Liver (tissue), 10 donors: ENCODE measurements at places on chromosomes 1 and 21. TPM values are rescaled to one million over a fixed set of nuclear protein-coding genes. Genes with fewer than 3 reads are reported as not detected.

GRCh38 chr1:188170935-188171334 is 1342.2 kb downstream of the PLA2G4A start:
- DNase-seq, result no peak

DNA sequence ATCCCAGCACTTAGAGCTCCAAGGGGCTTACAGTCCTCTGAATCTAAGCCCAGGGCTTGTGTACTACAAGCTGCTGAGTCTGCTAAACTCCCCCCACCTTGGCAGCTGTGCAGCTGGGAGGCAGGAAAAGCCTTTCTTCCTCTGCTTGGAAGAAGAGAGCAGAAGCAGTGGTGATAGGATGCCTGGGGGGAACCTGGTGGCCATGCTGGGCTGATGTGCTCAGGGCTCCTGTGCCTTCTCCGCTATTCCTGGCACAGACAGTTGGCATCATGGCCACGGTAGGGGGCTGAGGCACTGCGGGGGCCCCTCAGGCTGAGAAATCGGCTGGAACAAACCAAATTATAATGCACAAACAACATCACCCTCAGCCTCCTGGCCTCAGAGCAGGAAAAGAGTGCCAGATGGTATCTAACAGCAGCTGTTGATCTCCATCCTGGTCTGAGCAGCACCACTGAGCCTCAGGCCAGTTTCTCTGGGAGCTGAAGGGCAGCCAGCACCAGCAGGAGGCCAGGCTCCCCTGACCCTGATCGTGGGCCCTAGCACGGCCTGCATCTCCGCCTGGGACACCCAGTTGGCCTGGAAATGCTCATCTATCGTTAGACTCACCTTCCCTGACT is 35.8 kb downstream of the ECE1 start:
- no peak for DNase-seq

- no peak for DNase-seq
Observed at GRCh38 chr1:112727716-112728115, 12.6 kb upstream of the PPM1J start.

DNA sequence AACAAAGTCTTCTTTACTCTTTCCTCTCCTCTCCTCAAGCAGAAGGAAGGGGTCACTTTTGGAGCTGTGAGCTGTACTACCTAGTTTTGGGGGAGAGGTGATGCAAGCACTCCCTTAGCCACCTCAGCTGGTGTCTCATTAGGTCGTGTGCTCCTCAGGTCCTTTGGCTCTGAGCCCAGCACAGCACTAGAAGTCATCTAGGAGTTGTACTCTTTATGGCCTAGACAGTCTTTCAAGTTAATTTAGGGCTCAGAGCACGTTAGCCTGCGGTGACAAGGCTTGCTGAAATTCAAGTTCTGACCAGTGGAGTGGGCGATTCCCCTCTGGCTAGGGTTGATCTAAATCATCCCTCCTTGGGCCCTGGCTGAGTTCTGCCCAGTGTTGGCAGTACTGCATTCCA is 48.0 kb upstream of the WDR26 start:
- DNase-seq, result no peak

The EFNA1 gene
- total RNA-seq, result 180 TPM

- no peak for DNase-seq
Observed at GRCh38 chr21:34887105-34887442, 162.0 kb downstream of the RUNX1 start.

DNA sequence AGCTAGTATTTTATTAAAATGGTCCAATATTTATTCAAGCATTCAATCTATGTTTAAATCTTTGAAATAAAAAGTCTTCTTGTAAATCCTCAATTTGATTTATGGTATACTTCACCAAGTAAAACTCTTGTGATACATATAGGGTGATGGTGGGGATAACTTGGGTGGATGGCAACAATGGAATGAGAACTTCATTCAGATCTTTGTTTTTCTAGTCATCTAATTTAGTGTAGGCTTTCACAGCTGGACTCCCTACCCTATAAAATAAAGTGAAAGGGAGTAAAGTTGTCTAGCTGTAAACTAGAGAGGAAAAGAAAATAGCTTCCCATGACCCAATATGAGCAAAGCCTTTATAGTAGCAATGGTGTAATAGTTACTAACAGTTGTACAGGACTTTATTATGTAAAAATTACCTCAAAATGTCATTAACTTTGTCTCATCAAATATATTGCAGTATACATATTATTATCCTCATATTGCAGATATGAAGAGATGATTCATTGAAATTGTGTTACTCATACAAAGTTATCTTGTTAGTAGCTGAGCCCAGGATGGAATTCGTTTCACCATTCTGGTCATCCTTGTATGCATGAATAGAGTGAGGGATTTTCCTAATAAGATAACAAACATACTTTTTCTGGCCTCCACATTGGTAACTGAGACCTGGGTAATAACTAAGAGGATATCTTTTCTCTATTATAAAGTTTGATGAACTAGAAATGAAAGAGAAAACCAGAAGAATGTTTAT is 1377.7 kb upstream of the ADGRL4 start:
- DNase-seq, result no peak

DNA sequence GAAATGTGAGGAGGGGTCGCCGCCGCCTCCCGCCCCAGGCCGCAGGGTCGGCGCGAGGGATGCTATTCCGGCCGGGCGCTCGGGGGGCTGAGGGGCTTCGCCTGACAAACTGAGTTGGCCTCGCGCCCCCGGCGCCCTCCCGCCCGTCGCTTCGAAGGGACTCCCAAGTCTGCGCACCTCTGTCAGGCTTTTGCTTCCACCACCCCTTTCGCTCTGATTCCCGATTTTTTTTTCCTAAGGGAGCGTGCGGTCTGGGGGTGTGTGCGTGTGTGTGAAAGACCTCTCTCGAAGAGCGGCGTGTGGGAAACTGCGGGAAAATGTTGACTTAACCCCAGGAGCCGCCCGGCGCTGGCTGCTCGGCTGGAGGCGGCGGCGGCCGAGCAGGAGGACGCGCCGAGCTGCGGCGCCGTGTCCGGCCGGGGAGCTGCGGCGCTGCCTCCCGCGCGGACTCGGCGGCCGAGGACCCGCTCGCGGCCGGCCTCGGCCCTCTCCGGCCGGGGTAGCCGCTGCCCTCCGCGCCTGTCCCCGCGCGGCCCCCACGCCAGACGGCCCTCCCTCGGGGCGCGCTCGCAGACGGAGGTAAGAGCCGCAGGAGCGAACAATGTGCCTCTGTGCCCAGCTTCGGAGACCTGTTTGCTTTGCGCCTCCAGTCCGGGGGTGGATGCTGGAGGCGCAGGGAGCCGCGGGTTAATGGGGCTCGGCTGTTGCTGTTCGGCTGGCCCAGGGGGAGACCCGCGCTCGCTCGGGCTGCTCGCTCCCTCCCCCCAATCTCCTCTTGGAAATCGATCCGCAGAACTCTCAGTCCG is 1.1 kb downstream of the ADGRL2 start:
- peak; percentile 35 for DNase-seq
